ENCODE measurements at places on chromosomes 11 and 22.
A peak's percentile ranks its signal among the peaks of the same experiment; 100 is the strongest.

DNA sequence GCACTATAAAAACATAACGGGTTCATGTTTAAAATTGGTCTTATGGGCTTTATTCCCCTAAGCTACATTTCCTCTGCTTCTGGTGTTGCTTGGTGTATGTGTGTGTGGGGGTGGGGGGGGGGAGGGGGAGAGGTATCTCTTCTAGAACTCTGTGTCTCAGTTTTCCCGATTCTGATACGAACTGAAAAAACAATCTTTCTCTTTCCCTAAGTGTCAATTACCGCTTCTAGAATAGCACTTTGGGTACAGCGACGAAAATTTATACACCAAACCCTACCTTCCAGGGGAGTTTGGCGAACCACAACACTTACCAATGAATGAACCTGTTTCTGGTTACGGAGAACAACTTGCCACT is 636 bp downstream of the NUP160 start:
- DNase-seq, result no peak

GRCh38 chr22:36904260-36904880 is 9.1 kb upstream of the CSF2RB start:
- DNase-seq, result no peak

DNA sequence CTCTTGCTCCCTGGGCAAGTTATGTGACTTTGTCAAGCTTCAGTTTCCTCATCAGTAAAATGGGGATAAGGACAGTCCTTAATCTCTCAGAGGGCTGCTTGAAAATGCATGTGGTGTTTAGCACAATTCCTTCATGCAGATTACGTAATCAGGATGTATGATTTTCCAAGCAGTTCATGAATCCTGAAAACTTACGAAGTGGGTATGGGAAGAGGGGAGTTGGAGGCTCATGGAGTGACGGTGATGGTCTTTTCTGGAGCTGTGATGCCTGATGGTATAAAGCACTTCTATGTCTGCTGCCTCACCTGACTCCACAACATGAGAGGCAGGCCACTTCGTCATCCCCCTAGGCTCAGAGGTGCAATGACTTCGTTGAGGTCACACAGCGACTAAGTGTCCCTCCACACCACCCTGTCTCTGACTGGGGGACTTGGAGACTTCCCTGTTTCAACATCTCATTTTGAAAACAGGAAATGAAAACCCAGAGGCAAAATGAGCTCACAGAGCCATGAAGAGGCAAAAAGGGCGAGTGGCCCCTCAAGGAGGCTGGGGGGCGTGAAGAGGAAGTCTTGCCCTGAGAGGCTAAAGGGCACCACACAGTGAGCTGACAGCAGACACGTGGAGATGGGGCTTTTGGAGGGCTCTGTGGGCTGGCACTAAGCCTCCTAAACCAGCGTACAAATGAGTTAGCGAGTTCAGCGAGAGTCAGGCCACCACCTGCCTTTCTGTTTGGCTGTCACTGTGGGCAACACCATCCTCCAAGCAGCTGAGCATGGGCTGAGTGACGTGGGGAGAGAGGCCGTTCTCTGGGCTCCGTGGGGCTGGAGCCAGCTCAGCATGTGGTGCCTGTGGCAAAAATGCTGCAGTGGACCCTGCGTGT is 10.1 kb downstream of the MCM5 start:
- DNase-seq, result peak; percentile 44

- no peak for DNase-seq
Measured at GRCh38 chr11:8277691-8278090, 14.0 kb upstream of the LMO1 start.

- DNase-seq, result no peak
Measured at GRCh38 chr11:20060181-20060580, 100.1 kb downstream of the DBX1 start.

GRCh38 chr11:62372871-62373270 is 35.6 kb downstream of the ASRGL1 start:
- no peak for DNase-seq

GRCh38 chr22:31933406-31933805 is 10.9 kb upstream of the YWHAH start:
- no peak for DNase-seq

DNA sequence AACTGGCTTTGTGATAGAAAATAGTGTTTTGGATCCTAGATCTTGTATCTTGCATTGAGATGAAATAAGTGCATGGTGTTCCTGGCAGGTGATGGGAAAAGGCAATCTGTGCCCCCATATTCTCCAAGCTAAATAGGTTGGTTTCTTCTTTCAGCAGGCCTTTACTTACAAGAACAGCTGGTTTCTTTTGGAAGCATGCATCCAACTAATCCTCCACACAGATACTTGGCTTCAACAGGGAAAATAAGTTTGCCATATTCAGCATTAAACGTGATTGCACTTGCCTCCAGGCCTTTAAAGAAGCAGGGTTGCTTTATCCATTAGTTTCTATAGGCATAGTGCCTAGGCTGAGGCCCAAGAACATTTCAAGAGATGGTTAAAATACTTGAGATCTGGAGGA is 59.9 kb downstream of the APIP start:
- no peak for DNase-seq

DNA sequence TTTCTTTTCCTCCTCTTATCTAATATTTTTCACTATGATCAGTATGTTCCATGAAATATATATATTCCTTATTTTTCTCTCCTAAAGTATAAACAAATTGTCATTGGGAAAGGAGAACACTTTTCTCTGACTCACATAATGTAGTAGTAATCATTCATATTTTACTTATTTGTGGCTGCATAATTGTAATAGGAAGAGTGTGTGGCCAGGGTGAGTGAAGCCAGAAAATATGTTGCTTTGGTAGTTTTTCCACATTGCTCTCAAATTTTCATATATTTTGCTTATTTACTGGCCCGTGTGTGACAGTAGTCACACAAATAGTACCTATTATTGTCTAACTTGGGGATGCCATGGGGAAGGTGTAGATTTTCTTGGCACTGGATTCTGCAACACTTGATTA is 172.1 kb downstream of the DYNC2H1 start:
- no peak for DNase-seq

GRCh38 chr22:44206696-44207095 is 26.0 kb downstream of the PARVG start:
- no peak for DNase-seq

GRCh38 chr22:50360578-50360977 is 17.5 kb downstream of the PPP6R2 start:
- DNase-seq, result no peak

GRCh38 chr11:58923300-58923788 is 15.9 kb upstream of the GLYATL1 start:
- DNase-seq, result no peak

GRCh38 chr11:38130976-38131375 is 1532.9 kb upstream of the RAG2 start:
- no peak for DNase-seq

DNA sequence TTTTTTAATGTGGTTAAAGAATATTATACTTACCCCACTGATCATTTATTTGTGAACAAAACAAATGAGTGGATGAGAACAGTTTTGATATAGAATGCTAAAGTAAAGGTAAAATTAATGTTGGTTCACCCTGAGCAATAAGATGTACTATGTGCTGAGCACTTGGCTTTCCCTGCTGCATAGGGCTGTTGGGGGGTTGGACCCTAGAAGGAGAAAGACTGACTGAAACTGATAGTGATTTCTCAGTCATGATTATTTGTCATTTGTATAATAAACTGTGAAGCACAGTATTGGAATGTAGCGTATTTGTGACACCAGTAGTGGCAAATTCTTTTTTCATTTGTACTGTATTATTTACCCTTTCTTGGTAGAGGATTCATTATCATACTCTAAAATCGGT is 63.3 kb downstream of the PRMT3 start:
- DNase-seq, result no peak

DNA sequence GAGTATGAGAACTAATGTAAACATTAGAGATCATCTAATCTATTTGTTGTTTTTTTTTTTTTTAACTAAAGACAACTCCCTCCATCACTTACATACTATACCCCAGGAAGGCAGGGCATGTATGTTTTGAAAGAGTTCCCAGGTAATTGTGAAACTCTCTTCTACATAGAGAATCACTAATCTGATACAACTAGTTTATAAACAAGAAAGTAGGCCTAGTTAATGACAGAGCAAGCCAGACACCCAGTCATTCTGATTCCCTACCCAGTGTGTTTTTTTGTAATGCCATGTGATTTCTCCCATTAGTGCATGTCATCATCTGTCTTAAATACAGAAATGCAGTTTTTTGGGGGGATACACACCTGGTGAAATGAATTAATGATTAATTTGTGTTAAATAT is 120.9 kb downstream of the C11orf65 start:
- DNase-seq, result no peak

DNA sequence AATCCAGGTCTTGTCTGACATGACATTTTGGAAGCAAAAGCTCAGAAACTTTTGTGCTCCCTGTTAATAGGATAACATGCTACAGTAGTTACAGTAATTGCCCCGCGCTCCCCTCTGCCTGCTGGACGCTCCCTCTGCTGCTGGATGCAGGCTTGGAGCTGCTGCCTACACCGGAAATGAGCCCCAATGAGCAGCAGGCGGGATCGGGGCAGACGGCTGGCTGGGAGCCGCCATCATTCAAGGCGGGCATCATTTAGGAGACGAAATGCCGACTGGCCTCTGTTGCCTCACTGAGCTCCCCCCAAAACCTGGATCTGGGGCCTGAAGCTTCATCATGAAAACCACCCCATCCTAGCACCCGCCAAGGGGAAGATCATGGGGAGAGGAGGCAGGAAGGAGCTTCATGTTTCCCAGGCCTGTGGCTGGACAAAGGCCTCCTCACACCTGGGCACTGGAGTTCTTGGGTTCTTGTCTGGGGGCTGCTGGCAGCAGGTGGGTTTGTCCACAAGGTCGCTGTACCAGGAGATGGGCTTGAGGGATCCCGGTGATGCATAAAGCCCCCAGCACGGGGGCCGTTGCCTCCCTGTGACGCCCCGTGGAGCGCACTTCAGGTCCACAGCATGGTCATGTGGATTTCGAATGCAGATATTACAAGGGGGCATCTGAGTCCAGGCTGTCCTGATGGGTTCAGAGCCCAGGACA is 664.3 kb downstream of the BRD1 start:
- no peak for DNase-seq

DNA sequence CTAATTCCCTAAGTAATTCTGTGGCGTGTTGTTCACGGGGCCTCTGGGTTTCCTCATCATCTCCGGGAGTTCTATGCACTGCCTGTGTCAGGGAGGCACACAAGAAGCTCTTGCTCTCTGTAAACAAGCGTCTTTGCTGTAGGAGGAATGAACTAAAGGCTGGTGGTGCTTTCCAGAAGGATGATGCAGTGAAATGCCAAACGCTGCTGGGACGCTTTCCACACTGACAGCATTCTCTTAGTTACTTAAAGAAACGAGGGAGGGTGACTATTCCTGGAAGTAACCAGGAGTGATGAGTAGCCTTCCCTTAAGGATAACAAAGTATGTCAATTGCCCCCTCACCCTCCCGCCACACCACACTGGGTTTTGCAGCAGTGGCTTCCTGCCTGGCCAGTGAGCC is 38.5 kb upstream of the NUP50 start:
- DNase-seq, result no peak
